ENCODE measurements at places on chromosomes 12 and 14. TPM values are rescaled to one million over a fixed set of nuclear protein-coding genes. Genes with fewer than 3 reads are reported as not detected.
A peak's percentile ranks its signal among the peaks of the same experiment; 100 is the strongest.

GRCh38 chr12:28569698-28570411, 379.6 kb downstream of the CCDC91 start:
- no peak for DNase-seq

GRCh38 chr12:10943167-10943566, 4.1 kb upstream of the TAS2R14 start:
- DNase-seq, result no peak

PNP gene
- total RNA-seq, result 5.3 TPM

CYP27B1 gene
- not detected for total RNA-seq

MGAT4C gene
- total RNA-seq, result 72.2 TPM

DNA sequence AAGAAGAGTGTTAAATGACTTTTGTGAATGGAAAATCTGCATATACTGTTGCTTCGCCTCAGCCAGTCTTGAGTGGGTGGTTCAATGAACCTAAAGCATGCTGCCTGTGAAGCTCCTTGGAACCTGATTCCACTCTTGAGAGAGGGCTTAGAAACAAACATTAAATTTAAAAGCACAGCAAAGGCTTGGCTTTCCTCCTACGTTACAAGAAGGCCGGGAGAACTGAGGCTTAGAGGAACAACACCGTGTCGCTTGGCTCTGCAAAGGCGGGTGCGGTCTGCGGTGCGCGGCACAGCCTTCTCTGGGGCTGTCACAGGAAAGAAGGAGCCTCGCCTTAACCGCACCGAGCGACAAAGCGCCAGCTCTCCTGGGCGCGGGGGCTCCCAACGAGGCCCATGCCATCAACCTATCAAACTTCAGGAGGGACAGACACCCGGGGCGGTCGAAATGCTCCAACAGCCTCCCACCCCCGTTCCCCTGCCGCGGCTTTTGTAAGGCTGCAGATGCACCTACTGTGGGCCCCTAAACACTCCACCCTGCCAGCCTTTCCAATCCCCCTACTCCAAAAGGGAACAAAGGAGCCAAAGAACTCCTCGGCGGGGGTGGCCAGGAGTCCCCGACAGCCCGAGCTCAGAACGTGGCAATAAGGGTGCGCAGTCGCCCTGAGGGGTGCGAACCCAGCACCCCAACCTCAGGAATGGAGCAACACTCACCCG, 729 bp downstream of the OSBPL8 start:
- peak; percentile 20 for DNase-seq

GRCh38 chr12:10331642-10332239, 24.1 kb downstream of the KLRD1 start:
- DNase-seq, result peak; percentile 49

- no peak for DNase-seq
Observed at GRCh38 chr12:93743999-93744689, 67.0 kb downstream of the CRADD start.

GRCh38 chr12:10968765-10969456, 17.8 kb downstream of the TAS2R50 start:
- DNase-seq, result no peak
